NCI-H1092 treated with DMSO at 0.1 percent for 48 hours (cell line): ENCODE measurements at places on chromosomes 3 and 15.

DNA sequence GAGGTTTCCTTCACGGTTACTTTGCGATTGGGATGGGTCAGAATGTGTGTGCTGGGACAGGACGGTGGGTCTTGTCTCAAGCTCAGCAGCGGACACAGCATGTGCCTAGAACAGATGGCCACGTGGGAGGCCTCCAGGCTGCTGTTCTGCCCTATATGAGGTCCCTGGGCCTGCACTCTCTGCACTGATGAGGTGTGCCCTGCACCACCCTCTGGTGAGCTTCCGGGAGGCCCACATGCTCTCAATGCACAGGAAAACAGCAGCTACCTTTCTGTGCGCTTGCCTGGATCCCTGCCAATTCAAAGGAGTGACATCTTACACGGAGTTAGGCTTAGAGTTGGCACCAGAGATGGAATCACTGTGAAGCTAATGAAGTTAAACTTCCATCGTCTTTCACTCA is 59.8 kb downstream of the BOC start:
- no peak for DNase-seq

DNA sequence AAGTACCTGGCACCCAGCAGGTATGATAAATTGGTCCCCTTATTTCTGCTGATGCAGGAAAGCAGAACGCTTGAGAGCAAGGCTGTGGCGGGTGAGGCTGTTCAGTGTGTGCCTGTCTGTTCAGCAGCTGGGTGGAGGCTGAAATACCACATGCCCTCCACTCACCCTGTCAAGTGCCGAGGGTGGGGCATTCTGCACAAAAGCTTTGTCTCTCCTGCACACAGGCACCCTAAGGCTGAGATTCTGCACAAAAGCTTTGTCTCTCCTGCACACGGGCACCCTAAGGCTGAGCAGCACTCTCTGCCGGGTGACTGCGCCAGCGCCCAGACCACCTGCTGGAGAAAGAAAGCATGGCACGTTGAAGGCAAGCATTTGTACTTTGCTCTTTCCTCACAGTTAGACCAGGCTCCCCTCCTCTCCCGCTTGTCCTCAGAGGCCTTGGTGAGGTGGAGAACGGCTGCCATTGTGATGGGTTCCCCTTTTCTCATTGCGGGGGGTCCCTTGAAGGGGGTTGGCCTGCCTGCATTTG is 97.5 kb downstream of the BDH1 start:
- no peak for DNase-seq

- DNase-seq = no peak
These were observed 39.8 kb downstream of the CCDC12 start for GRCh38 chr3:46936733-46937250.

DNA sequence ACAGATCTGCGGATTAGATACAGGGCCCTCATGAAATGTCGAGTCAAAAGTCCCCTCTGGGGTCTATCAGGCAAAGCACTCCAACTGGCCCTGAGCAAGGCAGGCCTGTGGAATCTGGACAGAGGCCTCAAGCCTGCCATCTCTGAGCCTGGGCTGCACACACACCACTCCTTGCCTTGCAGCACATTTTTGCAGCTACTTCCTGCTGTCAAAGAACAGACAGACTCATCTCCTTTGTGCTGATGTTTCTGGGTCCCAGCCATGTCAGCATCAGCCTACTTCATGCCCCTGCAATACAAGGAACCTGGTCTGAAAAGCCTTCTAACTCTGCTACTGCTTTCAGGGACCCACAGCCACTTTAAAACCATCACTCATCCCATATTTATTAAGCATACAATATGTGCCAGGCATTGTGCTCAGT is 60.6 kb upstream of the IL12A start:
- no peak for DNase-seq

DNA sequence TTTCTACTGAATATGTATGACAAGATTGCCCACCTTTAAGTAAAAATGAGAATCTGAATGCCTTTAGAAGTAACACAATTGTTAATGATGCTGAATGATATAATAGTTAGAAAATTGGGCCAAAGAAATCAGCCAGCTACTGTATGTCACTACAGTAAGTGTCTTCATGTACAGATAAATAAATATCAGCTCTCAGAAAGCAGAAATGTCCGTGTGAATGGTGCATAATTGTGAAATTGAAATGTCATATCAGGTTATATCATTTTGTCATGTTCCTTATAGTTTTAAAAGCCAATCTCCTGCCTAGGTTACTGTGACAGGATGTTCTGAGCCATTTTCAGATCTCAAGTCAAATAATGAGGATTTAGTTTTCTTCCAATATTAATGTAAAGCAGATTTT is 90.6 kb upstream of the SNTN start:
- no peak for DNase-seq

GRCh38 chr3:15204005-15204404 is 2.0 kb upstream of the CAPN7 start:
- DNase-seq = no peak

GRCh38 chr3:172154768-172155664 is 115.6 kb downstream of the FNDC3B start:
- DNase-seq = no peak

- no peak for DNase-seq
These were observed 293.7 kb downstream of the NSUN3 start for GRCh38 chr3:94356581-94356980.

DNA sequence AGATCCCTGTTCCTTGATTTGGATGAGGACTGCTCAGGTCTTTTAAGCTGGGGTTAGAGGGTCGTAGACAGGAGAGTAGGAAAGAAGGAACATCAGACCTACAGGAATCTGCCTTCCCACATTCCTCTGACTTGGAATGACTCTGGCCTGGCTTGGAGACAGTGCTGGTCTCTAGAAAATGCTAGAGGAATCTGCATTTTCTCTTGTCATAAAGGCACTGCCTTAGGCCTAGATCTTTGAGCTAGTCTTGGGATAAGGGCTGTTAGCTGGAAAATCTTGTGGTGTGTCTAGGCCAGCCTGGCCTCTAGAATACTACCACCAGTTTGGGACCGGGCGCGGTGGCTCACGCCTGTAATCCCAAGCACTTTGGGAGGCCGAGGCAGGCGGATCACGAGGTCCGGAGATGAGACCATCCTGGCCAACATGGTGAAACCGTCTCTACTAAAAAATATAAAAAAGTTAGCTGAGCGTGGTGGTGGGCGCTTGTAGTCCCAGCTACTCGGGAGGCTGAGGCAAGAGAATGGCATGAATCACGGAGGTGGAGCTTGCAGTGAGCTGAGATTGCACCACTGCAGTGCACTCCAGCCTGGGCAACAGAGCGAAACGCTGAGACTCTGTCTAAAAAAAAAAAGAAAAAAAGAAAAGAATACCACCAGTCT is 17.3 kb upstream of the BSN start:
- no peak for DNase-seq

DNA sequence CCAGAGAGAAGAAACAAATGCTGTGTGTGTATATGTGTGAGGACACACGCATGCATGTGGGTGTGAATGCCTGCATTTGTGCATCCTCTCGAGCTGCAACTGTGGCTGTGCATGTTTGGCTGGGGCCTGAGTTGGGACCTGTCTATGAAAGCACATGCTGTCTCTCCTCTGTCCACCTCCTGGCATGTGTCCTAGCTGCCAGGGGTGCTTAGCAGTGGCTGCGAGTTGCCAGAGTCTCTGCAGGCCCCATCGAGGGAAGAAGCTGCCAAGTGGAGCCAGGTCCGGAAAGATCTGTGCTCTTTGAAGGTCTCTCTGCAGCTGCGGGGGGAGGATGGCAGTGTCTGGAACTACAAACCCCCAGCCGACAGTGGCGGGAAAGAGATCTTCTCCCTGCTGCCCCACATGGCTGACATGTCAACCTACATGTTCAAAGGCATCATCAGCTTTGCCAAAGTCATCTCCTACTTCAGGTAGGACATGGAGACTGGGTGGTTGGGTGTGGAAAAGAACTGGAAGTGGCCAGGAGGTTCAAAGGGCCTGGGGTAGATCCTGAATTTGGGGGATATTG is 30.7 kb downstream of the NR1I2 start:
- no peak for DNase-seq

DNA sequence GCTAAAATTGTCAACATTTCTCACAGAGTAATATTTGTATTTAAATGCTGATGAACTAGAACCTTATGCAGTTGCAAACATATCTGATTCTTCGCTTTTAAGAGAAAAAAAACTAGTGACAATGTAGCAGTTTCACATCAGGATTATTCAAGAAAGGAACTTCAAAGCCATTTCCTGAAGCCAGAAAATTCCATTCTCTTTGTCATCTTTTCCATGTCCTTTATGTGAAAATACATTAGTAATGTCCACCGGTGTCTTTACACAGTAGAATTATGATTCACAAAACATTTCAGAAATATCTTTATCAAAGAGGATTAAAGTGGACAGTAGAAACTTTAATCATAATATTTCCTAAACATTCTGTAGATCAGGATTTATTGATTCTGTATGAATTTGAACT is 12.7 kb upstream of the LXN start:
- no peak for DNase-seq

GRCh38 chr3:125302932-125303331 is 72.2 kb downstream of the ZNF148 start:
- no peak for DNase-seq

DNA sequence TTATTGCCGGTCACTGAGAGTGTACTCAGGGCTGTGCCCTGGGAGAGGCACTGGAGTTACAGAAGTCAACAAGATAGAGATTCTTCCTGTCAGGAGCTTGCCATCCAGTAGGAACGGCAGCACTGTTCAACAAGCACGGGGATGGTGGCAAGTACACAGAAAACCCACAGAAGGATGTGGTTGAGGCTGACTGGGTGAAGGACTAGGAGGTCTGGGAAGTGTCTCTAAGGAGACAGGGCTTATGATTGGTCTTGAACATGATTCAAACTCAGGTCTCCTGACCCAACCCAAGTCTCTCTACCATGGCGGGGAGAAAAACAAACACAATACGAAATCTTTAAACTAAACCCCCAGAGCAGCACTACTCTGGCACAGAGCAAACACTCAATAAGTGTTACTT is 37.6 kb downstream of the ERICH6 start:
- no peak for DNase-seq

- no peak for DNase-seq
These were observed 40.3 kb downstream of the SLC6A20 start for GRCh38 chr3:45756055-45756454.

GRCh38 chr3:94272016-94272415 is 209.2 kb downstream of the NSUN3 start:
- no peak for DNase-seq

DNA sequence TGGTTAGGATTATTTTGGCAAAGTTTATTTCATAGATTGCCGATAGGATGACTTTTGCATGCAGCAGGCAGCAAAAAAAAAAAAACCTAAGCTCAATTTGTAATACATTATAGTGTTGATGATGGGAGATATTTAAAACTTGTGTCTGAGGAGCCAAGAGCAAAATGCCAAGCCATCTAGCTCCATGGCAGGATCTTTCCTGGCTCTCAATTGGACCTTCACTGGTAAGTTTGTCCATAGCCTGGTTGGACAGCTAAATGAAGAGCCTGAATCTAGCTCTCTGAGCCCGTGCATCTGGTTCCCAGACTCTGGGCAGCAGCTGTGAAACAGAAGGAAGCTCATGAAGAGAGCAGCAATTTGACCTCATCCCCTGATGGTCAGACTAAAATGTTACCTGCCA is 17.5 kb downstream of the STAC start:
- no peak for DNase-seq

DNA sequence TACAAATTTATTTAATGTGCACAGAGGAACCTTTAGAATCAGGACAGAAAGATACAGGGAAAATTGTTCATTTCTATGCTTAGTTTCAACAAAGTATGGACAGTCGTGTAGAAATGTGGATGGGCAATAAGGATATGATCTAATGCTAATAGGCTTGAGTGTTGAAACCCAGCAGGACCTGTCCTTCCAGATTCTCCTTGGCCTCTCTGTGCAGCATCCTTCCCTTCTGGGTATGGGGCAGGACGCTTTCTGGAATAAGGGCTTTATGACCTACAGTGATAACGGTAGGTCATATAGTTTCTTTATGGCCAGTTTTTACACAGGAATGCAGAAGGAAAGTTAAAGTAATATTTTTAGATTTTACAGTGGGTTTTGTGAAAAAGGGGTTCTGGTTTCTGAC is 698.1 kb downstream of the SI start:
- DNase-seq = no peak

DNA sequence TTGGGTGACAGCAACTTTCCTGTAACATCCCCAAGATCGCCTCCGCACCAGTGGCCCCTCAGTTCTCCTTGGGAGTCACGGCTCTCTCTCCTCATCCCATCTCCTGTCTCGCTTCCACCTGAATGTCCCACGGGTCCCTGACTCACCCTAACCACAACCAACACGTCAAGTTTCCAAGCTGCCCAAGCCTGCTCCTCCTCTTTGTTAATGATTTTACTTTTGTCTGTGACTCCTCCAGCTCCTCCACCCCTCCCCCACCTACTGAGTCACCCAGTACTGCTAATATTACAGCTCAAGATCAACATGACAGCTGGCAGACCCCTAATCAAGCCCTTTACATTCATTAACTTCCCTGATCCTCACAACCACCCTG is 39.3 kb downstream of the BDH1 start:
- DNase-seq = no peak

DNA sequence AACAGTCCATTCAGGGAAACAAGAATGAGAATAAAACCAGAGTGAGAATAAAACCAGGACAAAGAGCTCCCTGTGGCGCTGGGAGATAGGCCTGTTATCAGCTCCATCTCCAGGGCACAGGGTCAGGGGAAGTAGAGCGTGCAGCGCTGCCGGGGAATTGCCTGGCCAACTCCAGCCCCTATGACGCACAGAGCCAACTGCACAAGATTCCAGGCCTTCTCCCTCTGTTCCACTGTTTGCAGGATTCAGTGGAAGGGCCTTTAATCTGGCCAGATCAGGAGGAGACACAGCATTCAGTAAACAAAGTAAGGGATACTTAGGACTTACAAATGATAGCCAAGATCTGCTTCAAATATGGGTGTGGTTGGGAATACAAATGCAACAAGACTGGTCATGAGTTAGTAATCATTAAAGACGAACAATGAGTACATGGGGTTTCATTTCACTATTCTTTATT is 49.4 kb downstream of the ITGB5 start:
- DNase-seq = no peak

- no peak for DNase-seq
These were observed 130.9 kb downstream of the ASB7 start for GRCh38 chr15:100733101-100733842.

DNA sequence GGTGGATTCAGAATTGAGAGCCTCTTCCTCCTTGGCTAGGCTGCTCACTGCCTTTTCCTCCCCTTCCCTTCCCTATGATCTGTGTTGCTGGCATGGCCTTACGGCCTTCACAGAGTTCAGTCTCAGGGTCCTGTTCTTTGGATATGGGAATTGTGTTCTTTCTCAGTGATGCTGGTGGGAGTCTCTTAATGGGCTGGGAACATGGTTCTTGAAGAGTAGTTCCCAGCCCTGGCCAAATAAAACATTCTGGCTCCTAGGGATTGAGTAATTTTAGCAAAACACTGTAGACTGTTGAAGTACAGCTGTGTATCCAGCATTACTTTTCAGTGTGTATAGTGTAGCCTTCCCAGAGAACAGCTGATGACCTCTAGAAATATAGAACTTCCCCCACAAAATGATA is 22.6 kb upstream of the FILIP1L start:
- no peak for DNase-seq
